ENCODE measurements at places on chromosomes 7 and 10. TPM values are rescaled to one million over a fixed set of nuclear protein-coding genes. Genes with fewer than 3 reads are reported as not detected.

The COL1A2 gene
- not detected for polyA plus RNA-seq

The PTF1A gene
- not detected for polyA plus RNA-seq

The ASAH2B gene
- 2.0 TPM for polyA plus RNA-seq

The ACHE gene
- polyA plus RNA-seq: not detected

The MET gene
- polyA plus RNA-seq: not detected

The SPDYE18 gene
- not detected for polyA plus RNA-seq

The CRYGN gene
- 0.48 TPM for polyA plus RNA-seq

The KIAA1217 gene
- 0.03 TPM for polyA plus RNA-seq

The HYAL4 gene
- not detected for polyA plus RNA-seq

The OR2A42 gene
- polyA plus RNA-seq: not detected

The FAM25A gene
- not detected for polyA plus RNA-seq

The NKX2-3 gene
- not detected for polyA plus RNA-seq

The SPDYE2 gene
- 0.33 TPM for polyA plus RNA-seq

The GIMAP1 gene
- 75.4 TPM for polyA plus RNA-seq

- H3K4me3 ChIP-seq: no peak overlapping the region
- H3K36me3 ChIP-seq: no peaks in the 10 kb centered on the region
- no peaks in the 10 kb centered on the region for H3K4me1 ChIP-seq
- no peak for DNase-seq
- H3K27me3 ChIP-seq: no peaks in the 10 kb centered on the region
Observed at GRCh38 chr7:107967420-107967819, 35.5 kb downstream of the LAMB1 start.

- no peak overlapping the region for H3K27ac ChIP-seq
- H3K4me3 ChIP-seq: no peak overlapping the region
- H3K27me3 ChIP-seq: no peaks in the 10 kb centered on the region
Observed at GRCh38 chr10:105774881-105775280, 1133.8 kb downstream of the SORCS3 start.

GRCh38 chr7:131346885-131347592 lies 19.4 kb downstream of the MKLN1 start:
- no peak overlapping the region for H3K4me3 ChIP-seq
- H3K4me1 ChIP-seq: peaks cover 12% of the 10 kb centered on the region
- DNase-seq: no peak
- H3K36me3 ChIP-seq: no peaks in the 10 kb centered on the region
- no peak overlapping the region for H3K27ac ChIP-seq

DNA sequence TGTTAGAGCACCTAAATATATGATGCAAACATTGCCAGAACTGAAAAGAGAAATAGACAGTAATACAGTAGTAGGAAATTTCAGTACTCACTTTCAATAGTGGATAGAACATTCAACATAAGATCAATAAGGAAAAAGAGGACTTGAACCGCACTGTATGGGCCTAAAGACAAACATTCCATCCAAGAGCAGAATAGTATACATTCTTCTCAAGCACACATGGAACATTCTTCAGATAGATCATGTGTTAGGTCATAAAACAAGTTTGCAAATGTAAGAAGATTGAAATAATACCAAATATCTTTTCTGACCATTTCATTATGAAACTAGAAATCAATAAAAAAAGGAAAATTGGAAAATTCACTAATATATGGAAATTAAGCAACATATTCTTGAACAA lies 185.4 kb upstream of the FOXP2 start:
- no peak for DNase-seq
- no peaks in the 10 kb centered on the region for H3K4me1 ChIP-seq
- no peaks in the 10 kb centered on the region for H3K27me3 ChIP-seq
- H3K36me3 ChIP-seq: no peaks in the 10 kb centered on the region
- no peak overlapping the region for H3K4me3 ChIP-seq

DNA sequence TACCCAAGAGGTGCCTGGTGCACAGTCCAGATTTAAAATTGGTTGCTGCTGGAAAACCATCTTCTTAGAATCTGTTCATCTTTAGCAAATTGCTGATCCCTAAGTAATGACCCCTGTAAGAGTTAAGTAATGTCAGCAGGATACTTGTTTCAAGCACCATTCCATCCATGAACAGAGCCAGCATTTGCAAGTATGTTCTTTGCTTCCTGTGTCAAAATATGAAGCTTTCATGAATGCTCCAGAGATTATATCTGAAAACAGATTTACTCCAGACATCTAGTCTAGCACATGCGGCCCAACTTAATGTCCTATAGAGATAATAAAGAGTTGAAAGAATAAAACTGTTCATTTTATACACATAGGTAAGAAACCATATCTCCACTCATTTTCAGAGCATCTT lies 98.7 kb upstream of the ZNF438 start:
- DNase-seq: no peak
- H3K27ac ChIP-seq: no peak overlapping the region
- no peak overlapping the region for H3K4me3 ChIP-seq
- peaks cover 10% of the 10 kb centered on the region for H3K4me1 ChIP-seq

GRCh38 chr7:51314726-51315125 lies 1.9 kb downstream of the COBL start:
- H3K4me3 ChIP-seq: no peak overlapping the region
- H3K27me3 ChIP-seq: no peaks in the 10 kb centered on the region
- no peak for DNase-seq
- H3K4me1 ChIP-seq: no peaks in the 10 kb centered on the region
- H3K27ac ChIP-seq: no peak overlapping the region

DNA sequence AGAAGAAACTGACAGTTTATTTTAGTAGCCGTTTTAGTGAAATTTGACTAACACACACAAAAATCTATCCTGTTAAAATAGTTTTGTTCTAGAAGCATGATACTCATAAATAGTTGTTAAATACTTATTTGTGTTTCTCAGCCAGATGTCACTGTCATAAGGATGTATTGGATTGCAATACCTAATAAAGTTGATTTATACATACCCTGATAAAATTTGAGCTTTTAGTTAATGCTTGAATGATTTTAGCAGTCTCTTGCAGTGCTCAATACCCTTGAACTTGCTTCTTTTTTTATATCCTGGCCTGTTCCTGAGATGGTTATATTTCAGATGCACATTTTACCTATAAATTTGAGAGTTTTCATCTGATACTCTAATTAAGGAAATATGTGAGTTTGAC lies 10.1 kb downstream of the ING3 start:
- H3K27me3 ChIP-seq: no peaks in the 10 kb centered on the region
- DNase-seq: no peak
- no peaks in the 10 kb centered on the region for H3K4me1 ChIP-seq
- H3K36me3 ChIP-seq: no peaks in the 10 kb centered on the region
- H3K27ac ChIP-seq: no peak overlapping the region

DNA sequence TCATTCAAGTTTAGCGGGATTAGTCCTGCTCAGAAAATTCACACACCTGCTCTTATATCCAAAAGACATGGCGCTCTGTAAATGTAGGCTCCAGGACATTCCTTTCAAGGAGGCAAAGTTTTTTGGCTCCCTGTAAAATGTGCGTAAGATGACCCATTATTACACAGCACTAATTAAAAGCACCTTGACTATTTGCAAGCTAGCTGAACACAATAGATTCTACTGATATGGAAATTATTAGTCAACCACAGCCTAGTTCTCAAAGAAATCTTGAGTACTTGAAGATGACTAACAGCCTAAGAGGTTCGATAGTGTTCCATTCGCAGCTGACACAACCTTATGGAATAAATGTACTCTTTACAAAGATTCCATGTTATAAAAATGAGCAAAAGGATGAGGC lies 175.2 kb downstream of the BMPER start:
- no peaks in the 10 kb centered on the region for H3K36me3 ChIP-seq
- H3K4me1 ChIP-seq: no peaks in the 10 kb centered on the region
- DNase-seq: no peak
- H3K27me3 ChIP-seq: no peaks in the 10 kb centered on the region
- H3K27ac ChIP-seq: no peak overlapping the region
- H3K4me3 ChIP-seq: no peak overlapping the region

DNA sequence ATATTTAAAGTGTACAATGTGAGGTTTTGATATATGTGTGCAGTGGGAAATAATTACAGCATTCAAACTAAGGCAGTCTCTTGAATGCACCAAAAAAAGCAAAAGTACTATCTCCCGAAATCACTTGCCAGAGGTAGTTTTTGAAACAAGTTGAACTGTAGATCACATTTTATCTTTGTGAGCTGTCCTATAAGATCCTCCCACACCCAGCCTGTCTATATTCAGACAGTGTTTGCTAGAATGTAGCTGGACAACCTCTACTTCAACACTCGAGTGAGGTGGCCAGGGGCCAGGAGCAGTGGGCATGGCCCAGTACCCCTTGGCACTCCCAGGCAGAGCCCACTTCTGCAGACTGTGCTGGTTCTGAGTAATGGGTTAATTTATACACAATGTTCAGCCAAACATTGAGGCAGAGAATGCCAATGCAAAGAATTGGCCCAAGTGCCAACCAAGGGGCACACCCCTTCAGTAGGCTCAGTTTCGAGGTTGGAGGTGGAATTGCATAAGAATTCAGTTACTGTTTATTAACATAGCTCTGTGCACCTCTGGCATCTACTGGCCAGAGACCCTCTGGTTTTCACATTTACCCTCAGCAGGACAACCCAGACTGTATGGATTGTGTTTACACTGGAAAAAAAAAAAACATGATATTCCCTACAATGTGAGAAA lies 70.5 kb downstream of the AHR start:
- no peaks in the 10 kb centered on the region for H3K27me3 ChIP-seq
- H3K4me1 ChIP-seq: no peaks in the 10 kb centered on the region
- H3K4me3 ChIP-seq: no peak overlapping the region
- no peaks in the 10 kb centered on the region for H3K36me3 ChIP-seq

- no peak for DNase-seq
- H3K27ac ChIP-seq: no peak overlapping the region
- no peaks in the 10 kb centered on the region for H3K27me3 ChIP-seq
- no peak overlapping the region for H3K4me3 ChIP-seq
- H3K36me3 ChIP-seq: no peaks in the 10 kb centered on the region
Observed at GRCh38 chr7:97272237-97272975, 154.9 kb downstream of the SDHAF3 start.

DNA sequence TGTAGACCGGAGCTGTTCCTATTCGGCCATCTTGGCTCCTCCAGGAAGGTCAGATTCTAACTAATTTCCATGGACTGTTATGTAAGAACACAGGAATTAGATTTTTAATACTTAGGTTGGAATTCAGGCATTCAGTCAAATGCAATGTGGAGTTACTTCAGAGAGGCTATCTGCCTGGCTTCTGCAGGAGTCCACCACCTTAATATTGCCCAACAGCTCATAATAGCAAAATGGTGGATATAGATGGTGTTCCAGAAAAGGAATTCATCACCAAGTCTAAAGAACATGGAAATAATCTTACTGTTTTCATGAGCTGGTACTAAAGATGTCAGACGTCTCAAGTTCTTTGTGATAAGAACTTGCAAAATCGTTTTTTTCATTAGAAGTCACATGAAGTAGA lies 39.5 kb downstream of the CRHR2 start:
- H3K27me3 ChIP-seq: no peaks in the 10 kb centered on the region
- H3K4me1 ChIP-seq: no peaks in the 10 kb centered on the region
- H3K4me3 ChIP-seq: no peak overlapping the region
- no peak for DNase-seq

- no peak for DNase-seq
- H3K27ac ChIP-seq: no peak overlapping the region
- H3K36me3 ChIP-seq: no peaks in the 10 kb centered on the region
- no peaks in the 10 kb centered on the region for H3K27me3 ChIP-seq
Observed at GRCh38 chr7:96045919-96046318, 273.6 kb downstream of the DYNC1I1 start.

DNA sequence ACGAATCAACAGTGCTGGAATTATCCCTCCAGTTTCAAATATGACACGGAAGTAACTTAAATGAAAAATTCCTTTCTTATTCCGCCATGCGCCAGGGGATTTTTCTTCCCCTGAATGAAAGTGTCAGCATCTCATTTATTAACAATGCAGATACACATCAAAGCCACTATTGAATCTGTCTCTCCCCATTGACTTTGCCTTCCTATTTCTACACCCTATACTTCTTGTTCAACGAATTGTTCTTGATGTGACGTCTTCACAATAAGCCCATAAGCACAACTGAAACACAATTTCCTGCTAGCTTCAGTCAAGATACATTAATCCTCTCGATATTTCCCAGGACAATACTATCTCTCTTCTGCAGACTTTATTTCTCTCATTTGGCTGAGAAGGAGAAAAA lies 253.5 kb downstream of the ADARB2 start:
- no peaks in the 10 kb centered on the region for H3K4me1 ChIP-seq
- DNase-seq: no peak
- no peak overlapping the region for H3K4me3 ChIP-seq
- no peak overlapping the region for H3K27ac ChIP-seq

GRCh38 chr10:97648562-97649404 lies 8.3 kb downstream of the PI4K2A start:
- no peak for DNase-seq
- peaks cover 10% of the 10 kb centered on the region for H3K4me1 ChIP-seq
- no peak overlapping the region for H3K4me3 ChIP-seq
- no peaks in the 10 kb centered on the region for H3K27me3 ChIP-seq
- H3K36me3 ChIP-seq: peaks cover 11% of the 10 kb centered on the region
- H3K27ac ChIP-seq: no peak overlapping the region

DNA sequence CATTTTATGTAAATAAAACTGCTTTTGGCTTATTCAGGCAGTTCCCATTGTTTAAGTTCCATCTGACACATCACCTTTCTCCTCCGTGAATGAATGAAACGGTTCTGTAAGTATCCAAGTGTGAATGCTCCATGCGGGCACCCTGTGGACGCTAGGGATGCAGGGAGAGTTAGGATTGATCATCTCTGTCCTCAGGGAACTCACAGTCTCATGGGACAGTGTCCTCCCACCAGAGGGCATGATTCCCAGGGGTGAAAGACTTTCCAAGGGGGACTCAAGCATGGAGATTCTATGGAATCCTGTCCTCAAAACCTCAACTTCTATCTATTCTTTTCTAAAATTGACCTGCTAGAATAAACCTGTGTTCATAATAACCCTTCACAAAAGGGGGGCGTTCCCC lies 98.8 kb downstream of the HECW1 start:
- no peaks in the 10 kb centered on the region for H3K4me1 ChIP-seq
- H3K27ac ChIP-seq: no peak overlapping the region
- H3K27me3 ChIP-seq: no peaks in the 10 kb centered on the region
- no peak overlapping the region for H3K4me3 ChIP-seq
- H3K36me3 ChIP-seq: no peaks in the 10 kb centered on the region
- no peak for DNase-seq

GRCh38 chr10:114046087-114046458 lies 2.4 kb downstream of the ADRB1 start:
- peaks cover 2% of the 10 kb centered on the region for H3K27me3 ChIP-seq
- no peak overlapping the region for H3K27ac ChIP-seq
- H3K4me3 ChIP-seq: no peak overlapping the region

GRCh38 chr7:10655031-10655430 lies 318.6 kb upstream of the PHF14 start:
- no peak overlapping the region for H3K4me3 ChIP-seq
- H3K36me3 ChIP-seq: no peaks in the 10 kb centered on the region
- no peak overlapping the region for H3K27ac ChIP-seq
- DNase-seq: no peak
- H3K27me3 ChIP-seq: no peaks in the 10 kb centered on the region

DNA sequence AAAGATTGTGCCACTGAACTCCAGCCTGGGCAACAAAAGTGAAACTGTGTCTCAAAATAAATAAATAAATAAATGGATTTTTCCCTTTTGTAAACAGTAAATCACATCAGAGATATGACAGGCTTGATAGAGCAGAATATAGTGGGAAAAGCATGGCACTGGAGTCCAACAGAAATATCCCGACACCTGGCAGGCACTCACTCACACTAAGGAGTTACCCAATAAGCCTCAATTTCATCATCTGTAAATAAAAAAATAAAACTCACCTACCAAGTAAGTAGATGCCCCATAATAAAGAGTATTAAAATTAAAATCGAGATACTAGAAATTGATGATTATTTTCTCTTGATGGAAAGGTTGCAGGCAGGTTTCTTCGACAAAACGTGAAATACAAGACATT lies 1.7 kb downstream of the ATE1 start:
- no peak overlapping the region for H3K4me3 ChIP-seq
- H3K36me3 ChIP-seq: peaks cover 6% of the 10 kb centered on the region
- peaks cover 13% of the 10 kb centered on the region for H3K4me1 ChIP-seq
- no peaks in the 10 kb centered on the region for H3K27me3 ChIP-seq
- no peak for DNase-seq
